ENCODE measurements at places on chromosomes 2 and 18.

- DNase-seq, result no peak
Measured at GRCh38 chr18:4510711-4511110, 55.6 kb upstream of the DLGAP1 start.

DNA sequence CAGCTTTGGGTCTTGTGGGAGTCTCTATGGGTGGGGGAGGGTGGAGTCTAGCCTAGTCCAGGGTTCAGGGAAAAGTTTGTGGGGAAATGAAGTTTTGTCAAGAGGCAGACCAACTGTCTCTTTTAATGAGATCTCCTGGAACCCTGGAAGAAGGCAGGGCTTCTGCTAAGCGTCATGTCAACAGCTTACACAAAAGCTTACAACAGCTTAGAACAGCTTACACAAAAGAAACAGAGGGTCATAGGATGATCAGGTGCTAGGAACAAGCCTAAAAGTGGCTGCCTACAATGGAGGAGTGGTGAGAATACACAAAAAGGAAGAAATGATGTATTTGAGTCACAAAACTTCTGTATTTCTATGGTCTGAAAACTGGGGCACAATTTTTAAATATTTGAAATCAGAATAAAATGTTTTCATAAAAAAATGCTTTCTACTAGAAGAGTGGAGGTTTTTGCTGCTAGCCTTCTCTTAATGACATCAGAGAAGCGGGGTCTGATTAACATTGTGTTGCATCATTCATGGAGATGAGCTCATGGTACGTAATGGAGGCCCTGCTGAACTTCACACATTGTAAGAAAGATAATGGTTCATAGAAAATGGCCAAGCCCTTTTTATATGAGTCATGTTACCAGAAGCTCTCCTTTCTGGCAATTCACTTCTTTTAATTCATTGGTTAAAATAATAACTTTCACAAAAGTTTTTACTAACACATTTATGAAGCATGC, 351.0 kb downstream of the PIK3C3 start:
- DNase-seq, result no peak

DNA sequence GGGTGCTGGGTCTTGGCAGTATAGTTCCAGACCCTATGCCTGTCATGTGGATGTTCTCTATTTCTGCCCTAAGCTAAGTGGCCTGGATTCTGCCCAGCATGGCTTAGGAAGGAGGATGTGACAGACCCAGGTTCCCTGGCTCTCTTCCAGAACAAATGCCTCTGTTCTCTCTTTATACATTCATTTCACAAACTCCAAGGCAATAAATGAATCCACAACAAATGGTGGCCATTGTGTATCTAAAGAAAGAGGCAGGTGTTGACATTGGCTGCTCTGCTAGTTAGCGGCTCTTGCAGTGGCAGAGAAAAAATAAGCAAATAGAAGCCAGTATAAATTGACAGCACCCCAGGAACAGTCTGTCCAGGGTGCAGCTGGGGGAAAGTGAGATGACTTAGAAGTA, 298.6 kb downstream of the SUCLG1 start:
- DNase-seq, result no peak

GRCh38 chr18:59743566-59743965, 46.3 kb upstream of the CCBE1 start:
- DNase-seq, result no peak

- DNase-seq, result peak; percentile 14
Measured at GRCh38 chr18:56637711-56638231, 621 bp downstream of the TXNL1 start.

DNA sequence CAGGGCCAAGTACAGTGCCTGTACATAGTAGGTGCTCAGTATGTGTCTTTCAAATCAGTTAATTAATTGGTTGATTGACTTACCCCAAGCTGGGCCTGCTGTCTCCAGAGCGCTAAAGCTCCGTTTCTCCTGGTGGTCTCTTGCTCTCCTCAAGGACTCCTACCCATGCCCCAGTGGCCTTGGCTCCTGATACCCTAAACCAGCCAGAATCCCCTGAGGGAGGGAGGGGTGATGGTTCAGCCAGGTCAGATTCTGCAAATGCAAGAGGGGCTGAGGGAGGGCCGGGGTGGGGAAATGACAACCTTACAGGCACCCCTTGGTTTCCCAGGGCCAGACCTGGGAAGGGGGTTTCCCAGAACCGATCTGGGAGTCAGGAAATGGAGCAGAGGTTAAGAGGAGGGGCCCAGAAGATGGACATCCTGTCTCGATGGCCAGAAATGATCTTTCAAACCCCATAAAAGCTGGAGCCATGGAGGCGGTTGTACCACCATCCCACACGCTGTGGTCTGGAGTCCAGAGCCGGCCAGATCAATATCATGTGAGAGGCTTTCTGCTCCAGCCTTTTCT, 209.1 kb downstream of the TNS1 start:
- DNase-seq, result no peak

GRCh38 chr18:395456-396250, 104.8 kb downstream of the COLEC12 start:
- no peak for DNase-seq

DNA sequence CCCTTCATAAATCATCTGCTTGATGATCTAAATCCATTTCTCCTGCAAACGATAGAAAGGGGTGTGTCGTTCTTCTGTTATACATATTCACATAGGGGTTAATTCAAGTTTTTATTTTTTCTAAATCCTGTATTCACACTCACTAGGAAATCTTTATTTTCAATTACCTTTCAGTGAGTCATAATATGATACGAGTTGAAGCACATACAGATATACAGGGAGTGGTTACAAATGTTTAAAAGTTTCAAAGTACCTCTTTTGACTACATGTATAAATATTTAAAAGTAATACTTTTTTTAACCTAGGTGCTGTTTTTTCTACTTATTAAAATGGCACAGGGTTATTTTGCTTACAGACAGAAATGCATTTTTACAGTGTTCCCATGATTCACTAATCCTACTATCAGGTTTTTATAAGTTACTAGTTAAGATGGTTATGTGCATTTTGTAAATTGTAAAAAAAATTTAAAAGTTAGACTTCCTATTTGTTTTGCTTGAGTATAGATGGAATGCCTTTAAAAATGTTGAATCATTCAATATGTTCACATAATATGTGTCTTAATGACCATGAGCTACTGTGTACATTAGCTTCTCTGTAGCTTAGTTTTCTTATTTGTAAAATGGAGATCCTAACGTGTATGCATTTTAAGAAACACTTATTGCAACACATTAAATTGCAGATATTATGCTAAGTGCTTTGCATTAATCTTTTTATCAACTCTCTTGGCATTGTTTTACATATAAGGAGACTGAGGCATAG, 1378.1 kb downstream of the DSC3 start:
- no peak for DNase-seq

DNA sequence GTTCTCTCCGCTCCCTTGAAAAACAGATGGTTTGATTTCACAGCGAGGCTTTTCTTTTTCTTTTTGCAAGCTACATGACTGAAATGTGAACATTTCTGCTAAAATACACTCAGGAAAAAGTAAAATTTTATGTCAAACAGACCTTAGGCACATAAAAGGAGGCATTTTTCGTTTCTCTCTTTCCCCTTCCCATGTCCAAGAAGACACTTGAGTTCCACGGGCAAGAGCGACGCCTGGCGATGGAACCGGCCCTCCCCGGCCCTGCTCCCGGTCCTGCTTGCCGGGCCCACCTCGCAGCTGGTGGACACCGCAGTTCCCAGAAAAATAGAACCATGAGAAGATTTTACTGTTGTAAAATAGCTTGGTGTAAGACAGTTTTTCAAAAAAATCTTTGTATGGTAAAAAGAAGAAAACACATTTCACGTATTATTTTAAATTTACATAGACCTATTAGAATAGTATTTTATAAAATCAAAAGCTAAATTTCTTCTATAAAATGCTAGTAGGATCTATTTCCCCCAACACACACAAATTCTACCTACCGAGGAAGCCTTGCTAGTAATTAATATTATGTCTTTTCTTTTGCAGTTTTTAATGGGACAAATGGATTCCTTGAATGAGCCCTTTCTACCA, 2.3 kb upstream of the ALKAL2 start:
- peak; percentile 81 for DNase-seq

DNA sequence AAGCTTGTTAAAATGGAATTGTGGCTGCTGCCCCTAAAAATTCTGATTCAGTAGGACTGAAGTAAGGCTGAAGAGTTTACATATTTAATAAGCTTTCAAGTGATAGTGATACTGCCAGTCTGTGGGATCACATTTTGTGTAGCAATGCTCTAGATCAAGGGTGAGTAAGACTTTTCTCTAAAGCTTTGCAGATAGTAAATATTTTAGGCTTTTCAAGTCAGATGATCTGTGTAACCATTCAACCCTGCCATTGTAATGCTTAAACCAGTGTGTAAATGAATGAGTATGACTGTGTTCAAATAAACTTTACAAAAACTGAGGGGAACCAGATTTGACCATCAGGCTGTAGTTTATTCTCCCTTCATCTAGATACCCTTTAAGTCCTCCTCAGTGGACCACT, 92.7 kb downstream of the PIK3C3 start:
- no peak for DNase-seq

All from WTC11 (cell line).